CD4-positive, alpha-beta T cell (primary cell): ENCODE measurements at places on chromosomes 11 and 22.
A peak's percentile ranks its signal among the peaks of the same experiment; 100 is the strongest.

DNA sequence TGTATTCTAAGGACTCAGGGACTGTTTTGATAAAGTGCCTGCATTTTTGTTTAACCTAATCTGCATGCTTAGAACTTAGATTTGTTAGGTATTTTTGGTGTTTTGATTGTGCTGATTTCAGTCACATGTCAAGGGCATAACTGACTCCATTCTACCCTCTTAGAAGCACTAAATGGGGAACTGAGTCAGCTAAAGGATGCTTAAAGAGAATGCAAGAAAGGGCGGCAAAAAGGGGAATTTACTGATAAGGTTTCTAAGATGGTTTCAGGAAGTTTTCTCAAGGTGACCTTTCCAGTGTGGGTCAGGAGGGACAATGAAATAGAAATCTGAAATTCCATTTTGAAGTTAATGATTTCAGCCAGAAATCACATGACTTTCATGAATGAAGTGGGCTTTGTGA is 43.0 kb downstream of the MMP20 start:
- DNase-seq, result no peak

DNA sequence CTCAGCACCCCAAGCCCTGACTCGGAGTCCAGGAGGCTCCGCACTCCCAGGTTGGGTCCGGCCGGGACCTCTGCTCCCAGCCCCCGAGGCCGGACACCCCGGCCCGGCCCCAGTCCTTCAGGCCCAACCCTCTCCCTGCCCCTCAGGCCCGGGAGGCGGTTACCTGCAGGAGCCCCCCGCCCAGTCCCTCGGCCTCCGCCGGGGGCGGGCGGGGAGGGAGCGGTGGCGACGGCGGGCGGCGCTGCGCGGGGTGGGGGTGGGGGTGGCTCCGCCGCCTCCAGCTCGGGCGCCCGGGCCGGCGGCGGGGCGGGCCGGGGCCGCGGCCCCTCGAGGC is 310 bp downstream of the TCF20 start:
- no peak for DNase-seq

DNA sequence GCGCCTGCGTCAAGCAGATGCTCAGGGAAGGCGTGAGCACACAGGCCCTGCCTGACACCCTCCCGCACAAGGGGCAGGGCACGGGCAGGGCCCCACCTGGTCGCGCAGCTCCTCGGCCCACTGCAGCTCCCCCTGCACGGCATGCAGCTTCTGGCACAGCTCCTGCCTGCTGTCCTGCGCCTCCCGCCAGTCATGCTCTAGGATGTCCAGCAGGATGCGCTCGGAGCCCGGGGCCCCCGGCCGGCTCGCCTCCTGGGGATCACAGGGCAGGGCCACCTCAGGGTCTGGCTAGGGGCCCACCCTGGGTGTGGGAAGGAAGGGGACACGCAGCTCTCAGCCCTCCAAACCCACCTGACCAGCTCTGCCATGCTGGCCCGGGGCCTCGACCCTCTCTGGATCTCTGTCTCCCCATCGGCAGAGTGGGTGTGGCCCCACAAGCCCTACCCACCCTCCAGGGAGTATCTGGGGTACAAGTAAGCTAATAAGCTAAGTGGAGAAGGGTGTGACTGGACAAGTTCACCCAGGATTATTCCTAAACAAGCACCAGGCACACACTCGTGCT is 10.7 kb downstream of the CARD10 start:
- DNase-seq, result no peak

GRCh38 chr11:71062199-71062598 is 190.2 kb downstream of the SHANK2 start:
- no peak for DNase-seq

DNA sequence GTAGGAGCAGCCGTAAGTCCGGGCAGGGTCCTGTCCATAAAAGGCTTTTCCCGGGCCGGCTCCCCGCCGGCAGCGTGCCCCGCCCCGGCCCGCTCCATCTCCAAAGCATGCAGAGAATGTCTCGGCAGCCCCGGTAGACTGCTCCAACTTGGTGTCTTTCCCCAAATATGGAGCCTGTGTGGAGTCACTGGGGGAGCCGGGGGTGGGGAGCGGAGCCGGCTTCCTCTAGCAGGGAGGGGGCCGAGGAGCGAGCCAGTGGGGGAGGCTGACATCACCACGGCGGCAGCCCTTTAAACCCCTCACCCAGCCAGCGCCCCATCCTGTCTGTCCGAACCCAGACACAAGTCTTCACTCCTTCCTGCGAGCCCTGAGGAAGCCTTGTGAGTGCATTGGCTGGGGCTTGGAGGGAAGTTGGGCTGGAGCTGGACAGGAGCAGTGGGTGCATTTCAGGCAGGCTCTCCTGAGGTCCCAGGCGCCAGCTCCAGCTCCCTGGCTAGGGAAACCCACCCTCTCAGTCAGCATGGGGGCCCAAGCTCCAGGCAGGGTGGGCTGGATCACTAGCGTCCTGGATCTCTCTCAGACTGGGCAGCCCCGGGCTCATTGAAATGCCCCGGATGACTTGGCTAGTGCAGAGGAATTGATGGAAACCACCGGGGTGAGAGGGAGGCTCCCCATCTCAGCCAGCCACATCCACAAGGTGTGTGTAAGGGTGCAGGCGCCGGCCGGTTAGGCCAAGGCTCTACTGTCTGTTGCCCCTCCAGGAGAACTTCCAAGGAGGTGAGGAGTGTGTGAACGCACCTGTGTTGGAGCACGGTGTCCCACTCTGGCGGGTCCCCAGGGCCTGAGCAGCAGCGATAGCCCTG is at the start of gene TAGLN:
Gene TAGLN, plus strand, starts transcription at position 318 of the 863 bp plus-strand sequence. CDS start 3,644 bp downstream, outside the sequence.
- DNase-seq, result no peak

DNA sequence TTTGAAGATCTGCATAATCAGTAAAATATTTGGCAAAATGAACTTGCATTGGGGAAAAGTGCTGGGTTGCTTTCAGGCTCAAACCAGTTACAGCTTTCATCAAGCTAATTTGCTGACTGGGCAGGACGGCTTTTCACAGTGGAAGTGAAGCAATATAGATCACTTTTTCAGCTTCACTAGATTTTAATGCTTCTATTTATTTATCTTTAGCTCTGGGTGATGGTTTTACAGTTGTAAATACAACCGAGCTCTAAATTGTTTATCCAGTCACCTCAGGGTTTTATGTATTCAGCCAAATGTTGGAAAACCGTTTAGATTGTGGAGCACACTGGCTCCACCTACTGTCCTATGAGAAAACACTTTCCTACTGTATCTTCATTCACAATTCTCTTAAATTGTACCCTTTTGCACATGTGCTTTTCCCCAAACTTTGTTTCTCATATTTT is 58.2 kb downstream of the ACER3 start:
- no peak for DNase-seq

GRCh38 chr11:15101072-15101709 is 13.5 kb upstream of the INSC start:
- peak; percentile 19 for DNase-seq

DNA sequence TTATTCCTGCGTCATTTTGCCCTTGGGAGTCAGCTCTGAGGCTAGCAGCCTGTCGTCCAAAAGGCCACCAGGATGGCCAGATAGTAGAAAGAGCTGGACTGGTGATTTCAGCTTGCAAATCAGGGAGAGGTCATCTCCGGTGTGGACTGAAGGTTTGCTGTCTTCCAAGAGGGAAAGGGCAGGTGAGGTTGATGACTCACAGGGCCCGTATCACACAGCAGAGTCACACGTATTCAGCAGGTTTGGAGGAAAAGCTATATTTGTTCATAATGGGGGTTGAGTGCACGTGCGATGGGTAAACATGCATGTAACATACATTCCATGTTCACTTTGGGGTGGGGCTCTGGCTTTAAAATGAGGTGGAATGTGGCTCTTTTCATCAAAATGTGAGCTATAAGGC is 25.6 kb downstream of the MRPL21 start:
- no peak for DNase-seq

- no peak for DNase-seq
Observed at GRCh38 chr11:108859510-108859909, 194.6 kb downstream of the DDX10 start.
